Activated CD4-positive, alpha-beta memory T cell treated with anti-CD3 and anti-CD28 coated beads for 36 hours (primary cell): ENCODE measurements at places on chromosomes 2 and 18.
A peak's percentile ranks its signal among the peaks of the same experiment; 100 is the strongest.

GRCh38 chr2:219448776-219449341, 14.2 kb downstream of the SPEG start:
- DNase-seq: no peak

- no peak for DNase-seq
These were observed 79.4 kb downstream of the EPAS1 start for GRCh38 chr2:46376586-46376985.

GRCh38 chr2:74503506-74504475, 3.7 kb downstream of the PCGF1 start:
- no peak for DNase-seq

GRCh38 chr2:138757384-138757783, 22.8 kb downstream of the NXPH2 start:
- DNase-seq: no peak

DNA sequence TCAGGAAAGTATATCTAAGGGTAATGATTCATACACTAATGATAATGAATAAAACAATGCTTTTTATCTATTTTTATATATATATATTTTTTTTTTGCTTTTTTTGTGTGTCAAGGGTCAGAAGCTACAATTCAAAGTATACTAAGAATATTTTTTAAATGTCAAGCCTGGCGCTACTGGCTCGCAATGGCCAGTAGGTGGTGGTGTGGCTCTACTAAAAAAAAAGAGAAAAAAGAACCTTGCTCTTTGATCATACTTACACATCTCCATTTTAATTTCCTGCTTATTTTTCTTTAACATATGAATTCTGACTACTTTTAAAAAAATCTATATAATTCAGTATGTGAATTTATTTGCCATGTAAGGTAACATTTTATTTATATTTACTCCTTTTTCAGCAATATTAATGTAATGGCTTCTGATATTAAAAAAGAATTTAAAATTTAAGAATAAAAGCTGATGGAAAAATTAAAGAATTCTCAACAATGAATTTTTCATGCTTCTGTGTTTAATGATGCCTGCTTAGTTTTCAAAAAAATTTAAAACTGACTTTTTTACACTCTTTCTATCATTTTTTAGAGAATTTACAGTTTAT, 232.9 kb downstream of the GULP1 start:
- peak; percentile 22 for DNase-seq

DNA sequence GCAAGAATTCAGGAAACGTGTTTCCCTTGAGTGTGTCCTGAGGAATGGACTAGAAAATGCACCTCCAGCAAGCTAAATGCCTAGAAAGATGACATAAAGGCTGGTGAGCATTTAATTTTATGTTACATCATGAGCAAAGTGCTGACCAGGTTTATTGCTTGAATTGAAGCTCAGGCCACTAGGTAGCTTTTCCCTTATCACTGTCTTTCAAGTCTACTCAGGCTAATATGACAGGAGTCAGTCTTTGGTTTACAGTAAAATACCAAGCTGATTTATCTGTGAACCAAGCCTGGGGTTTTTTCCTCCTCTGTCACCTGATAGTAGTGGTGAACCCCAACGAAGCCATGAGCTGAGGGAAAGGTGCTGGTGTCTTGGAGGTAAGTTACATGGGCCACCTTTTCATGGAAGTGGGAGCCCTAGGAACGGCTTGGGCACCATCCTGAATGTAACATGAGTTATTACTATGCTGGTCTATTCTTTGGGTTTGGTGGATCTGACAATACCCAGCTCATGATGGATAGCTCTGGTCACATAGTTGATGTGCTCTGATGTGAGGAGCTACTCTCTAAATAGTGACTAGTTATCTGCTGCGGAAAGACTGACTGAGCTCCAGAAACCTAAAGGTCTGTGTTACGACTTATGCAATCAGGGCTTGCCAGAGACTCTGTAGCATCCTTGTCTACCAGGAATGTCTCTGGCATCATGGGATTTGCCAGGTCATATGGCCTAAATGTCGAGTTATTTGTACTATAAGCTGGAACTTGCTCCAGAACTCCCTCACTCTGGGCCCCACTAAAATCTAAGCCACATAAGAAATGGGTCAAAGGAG, 39.8 kb downstream of the NUP35 start:
- DNase-seq: no peak

DNA sequence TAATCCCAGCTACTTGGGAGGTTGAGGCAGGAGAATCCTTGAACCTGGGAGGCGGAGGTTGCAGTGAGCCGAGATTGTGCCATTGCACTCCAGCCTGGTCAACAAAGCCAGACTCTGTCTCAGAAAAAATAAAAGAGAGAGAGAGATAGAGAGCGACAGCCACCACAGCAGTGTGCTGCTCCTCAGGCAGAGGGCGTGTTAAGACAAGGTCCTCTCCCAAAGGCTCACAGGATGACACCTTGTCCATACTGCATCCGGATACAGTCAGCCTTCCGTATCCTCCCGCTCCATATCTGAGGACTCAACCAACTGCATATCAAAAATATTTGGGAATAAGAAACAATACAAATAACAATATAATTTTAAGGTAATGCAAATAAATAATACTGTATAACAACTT, 20.1 kb downstream of the ARL4C start:
- DNase-seq: peak; percentile 5

DNA sequence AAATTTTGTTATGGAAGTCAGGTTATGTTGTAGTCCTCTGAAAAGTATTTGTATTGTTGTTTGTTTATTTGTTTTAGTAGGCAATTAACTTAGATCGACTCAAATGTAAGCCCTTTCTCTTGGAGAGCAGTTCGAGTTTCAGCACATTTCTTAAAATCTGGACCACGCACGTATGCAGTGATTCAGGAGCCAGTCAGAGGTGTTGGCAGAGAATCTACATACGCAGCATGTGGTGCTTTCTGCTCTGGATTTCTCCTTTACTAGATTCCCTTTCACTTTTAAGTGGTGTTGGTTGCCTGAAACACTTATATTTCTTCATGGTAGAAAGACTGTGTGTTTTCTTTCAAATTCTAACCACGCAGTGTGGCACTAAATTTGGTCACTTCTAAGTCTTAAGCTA, 773.9 kb upstream of the LRATD1 start:
- DNase-seq: no peak

DNA sequence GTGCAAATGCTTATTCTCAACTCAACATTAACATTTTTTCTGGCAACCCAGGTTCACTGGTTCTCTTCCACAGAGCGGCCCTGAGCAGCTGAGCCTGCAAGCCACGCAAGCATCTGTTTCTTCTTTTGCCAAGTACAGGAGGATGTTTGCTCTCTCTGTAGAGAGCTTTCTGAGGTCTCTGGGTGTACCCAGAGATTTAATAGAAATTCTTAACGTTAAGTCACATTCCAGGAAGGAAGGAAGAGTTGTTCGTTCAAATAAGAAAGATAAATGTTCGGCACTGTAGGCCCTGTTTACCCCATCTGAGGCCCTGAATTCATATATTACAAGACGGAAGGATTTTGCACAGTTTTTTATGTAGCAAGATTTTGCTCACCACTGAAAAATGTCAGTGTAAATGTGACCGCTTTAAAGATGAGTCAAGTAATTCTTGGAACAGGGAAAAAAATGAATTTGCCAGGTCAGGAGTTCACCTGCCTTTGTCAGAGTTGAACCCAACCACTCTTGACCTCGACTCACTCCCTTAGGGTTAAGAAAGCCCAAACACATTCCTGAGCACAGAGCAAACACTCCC, 30.1 kb downstream of the KCTD18 start:
- DNase-seq: no peak

DNA sequence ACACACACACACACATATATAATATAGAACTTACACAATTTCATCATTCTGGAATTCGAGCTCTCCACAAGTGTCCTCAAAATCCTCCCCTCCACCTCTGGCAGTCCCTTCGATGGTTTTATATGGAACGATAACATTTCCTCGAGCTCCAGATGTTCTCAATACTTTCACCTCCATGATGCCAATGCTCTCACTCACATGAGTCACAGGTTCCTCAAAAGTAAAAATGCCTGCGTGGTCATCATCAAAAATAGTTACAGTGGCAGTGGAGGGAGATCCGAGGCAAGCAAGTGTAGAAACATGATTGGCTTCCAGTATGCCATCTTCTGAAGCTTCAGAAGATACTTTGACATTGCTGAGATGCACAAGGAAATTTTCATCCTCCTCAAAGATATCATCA, 23.5 kb downstream of the SLC8A1 start:
- no peak for DNase-seq

GRCh38 chr2:11279398-11279797, 65.0 kb downstream of the ROCK2 start:
- DNase-seq: no peak

GRCh38 chr2:88754585-88755320, 63.3 kb downstream of the RPIA start:
- DNase-seq: no peak

DNA sequence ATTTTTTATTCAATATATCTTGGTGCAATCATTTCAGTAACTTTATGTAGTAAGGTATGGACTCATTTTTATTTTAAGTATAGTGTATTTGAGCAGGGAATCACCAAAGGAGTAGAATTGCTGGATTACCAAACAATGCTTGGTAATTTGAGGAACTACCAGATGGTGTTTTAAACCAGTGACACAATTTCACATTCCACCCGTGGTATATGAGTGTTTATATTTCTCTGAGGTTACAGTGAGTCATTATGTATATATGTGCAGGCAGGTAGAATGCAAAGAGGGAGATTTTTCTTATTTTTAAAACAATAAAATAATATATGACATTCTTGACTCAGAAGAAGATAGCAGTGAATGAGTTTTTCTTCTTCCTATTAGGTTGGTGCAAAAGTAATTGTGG, 596.9 kb downstream of the DCC start:
- DNase-seq: no peak

DNA sequence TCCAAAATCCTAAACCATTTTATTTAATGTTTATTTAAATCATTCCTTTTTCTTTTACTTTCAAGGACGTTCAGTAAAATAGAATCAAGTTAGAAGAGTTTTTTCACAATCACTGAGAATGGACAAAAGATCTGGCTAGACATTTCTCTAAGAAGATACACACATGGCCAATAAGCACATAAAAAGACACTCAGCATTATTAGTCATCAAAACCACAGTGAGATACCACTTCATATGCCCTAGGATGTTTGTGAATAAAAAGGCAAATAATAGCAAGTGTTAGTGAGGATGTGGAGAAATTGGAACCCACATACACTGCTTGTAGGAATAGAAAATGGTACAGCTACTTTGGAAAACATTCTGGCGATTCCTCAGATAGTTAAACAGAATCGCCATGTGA, 76.1 kb downstream of the RHBDD1 start:
- DNase-seq: no peak

GRCh38 chr2:567865-568638, 109.2 kb downstream of the TMEM18 start:
- no peak for DNase-seq

GRCh38 chr2:96950381-96951124, 35.8 kb downstream of the FAM178B start:
- DNase-seq: no peak

DNA sequence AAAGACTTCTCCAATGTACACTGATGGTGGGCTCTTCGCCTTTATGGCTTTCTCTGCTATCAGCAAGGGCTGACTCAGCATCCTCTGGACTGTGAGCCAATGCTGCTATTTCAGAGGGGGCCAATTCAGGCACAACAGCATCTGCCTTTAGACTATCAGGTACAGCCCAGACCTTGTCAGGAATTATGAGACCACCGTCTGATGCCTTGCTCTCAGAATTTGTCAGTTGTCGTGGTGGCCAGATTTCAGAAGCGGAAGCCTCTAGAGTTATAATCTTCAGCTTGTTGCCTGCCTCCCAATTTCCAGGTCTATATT, 92.7 kb downstream of the ALPK2 start:
- DNase-seq: no peak

DNA sequence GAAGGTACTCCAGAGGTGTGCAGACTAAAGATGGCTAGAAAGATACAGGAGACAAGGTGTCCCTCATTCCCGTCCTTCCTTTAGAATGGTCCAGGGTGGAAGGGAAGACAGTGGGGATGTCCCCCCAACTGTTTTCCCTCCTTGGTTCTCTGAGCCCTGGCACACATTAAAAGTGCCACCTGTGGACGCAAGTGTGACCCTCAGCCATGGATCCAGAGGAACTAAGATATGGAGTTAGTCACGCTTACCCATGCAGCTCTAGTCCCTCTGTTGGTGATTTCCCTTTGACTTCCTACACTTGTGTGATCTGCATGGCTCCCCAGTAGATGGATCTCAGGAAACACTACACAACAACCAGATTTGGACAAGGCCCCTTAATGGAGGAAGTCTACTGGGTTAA, 113.1 kb upstream of the SRD5A2 start:
- DNase-seq: no peak

- no peak for DNase-seq
These were observed 32.6 kb upstream of the NPC1 start for GRCh38 chr18:23618862-23619387.

GRCh38 chr2:71388214-71388613, 56.6 kb downstream of the ZNF638 start:
- no peak for DNase-seq

DNA sequence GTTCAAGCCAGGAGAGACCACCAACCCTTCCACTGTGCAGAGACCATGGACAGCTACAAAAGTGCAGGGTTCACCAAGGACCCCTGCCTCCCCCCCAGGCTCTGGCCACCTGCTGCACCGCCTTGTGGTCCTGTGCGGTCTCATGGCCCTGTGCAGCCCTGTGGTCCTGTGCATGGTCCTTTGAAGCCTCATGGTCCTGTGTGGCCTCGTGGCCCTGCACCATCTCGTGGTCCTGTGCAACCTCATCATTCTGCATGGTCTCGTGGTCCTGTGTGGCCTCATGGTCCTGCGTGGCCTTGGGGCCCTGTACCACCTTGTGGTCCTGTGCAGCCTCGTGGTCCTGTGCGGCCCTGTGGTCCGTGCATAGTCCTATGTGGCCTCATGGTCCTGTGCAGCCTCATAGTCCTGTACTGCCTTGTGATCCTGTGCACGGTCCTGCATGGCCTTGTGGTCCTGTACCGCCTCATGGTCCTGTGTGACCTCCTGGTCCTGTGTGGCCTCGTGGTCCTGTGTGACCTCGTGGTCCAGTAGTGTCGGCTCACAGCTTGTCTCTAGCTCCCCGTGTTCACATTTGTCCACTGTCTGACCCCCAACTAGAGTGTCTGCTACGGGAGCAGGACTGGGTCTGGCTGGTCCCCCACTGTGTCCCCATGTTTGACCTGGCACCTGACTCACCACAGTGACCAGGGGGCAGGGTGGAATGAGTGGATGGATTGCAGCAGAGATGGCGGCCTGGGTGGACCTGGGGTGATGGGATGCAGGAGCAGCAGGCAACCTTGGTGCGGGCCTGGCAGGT, 20.0 kb upstream of the OTOS start:
- DNase-seq: no peak

DNA sequence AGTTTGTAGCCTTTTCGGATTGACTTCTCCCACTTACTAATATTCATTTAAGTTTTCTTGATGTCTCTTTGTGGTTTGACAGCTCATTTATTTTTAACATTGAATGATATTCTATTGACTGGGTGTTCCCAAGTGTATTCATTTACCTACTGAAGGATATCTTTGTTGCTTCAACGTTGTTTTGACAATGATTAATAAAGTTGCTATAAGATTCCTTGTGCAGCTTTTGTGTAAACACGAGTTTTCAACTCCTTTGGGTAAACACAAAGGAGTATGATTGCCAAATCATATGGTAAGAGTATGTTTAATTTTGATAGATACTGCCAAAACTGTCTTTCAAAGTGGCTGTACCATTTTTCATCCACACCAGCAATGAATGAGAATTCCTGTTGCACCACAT, 1200.9 kb downstream of the DSC3 start:
- no peak for DNase-seq

- peak; percentile 63 for DNase-seq
These were observed 219.8 kb upstream of the PARD3B start for GRCh38 chr2:204325468-204325867.

- peak; percentile 96 for DNase-seq
These were observed at the start of gene UGGT1 for GRCh38 chr2:128090945-128091725. UGGT1 (plus strand) TSS chr2:128091200; CDS start chr2:128091358, 158 bp downstream.
